GM03348 (cell line): ENCODE measurements at places on chromosomes 1 and 21.

DNA sequence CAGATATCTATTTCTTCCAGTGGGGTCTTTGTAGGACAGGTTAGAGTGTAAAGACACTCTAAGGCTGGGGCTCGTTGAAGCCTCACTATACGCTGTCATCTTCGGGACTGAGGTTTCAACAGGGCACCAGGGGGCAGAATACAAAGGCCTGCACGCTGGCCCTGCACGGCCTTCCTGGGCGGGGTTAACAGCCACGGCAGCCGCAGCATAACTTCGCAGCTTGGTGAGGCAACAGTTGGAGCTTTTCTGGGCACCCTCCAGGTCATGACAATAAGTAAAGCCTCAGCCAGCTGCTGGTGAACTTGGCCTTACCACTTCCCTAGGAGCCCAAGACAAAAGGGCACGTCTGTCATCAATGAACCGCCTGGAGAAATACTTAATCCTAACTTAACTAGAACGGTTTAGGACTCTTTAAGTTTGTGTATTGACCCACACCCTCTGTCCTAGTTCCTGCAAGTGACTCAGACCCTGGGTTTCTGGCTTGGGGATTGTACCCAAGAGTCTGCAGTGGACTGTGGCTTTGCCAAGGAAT lies 2.3 kb upstream of the RUNX1 start:
- DNase-seq: peak; percentile 56

GRCh38 chr1:42423681-42424080 lies 32.1 kb downstream of the ZMYND12 start:
- DNase-seq: no peak

DNA sequence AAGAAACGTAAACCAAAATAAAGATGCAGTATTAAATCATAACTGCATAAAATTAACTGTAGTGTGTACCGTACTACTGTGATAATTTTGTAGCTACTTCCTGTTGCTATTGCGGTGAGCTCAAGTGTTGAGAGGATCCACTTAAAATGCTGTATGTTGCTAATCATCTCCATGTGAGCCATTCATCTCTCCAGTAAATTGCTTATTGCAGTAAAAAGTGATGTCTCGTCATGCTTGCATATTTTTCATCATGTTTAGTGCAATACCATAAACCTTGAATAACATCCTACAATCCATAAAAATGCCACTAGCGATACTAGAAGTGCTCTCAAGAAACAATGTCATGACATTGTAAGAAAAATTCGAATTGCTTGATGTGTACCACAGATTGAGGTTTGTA lies 66.3 kb downstream of the RAVER2 start:
- no peak for DNase-seq

DNA sequence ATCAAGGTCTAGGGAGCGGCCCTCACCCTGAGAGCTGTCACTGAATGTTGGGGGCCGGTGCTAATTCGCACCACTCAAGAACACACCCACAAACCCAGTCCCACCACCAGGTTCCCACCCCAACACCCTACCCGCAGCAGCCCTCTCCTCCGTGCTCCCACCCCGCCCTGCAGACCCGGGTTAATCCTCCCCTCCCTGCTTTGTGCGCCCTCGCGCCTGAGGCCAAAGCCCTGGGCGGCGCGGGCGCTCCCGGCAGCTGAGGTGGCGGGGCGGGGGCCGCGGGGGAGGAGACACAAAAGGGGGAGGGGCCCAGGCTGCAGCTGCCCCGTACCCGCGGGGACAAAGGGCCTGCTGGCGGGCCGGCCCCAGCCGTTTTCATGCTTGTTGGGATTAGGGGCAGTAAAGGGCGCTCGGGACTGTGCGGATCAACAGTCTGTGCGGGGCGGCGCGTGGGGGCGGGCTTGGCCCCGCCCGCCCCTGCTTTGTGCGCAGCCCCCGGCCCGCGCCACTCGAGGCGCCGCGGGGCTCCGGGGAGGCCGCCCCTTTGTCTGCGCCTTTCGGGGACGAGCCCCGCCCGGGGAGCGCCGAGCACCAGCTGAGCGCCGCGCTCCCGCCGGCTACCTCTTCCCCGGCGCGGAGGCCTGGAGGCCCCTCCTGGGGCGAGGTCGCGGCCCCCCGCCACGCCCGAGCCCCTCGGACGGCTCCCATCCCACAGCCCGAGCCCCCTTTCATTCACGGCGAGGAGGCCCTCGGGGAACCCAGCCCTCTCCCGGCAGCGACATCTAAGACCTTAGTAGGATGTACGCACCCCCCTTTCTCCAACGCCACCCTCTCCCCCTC lies 10.9 kb downstream of the C1orf216 start:
- DNase-seq: peak; percentile 80

- no peak for DNase-seq
These were observed 610 bp downstream of the RBM8A start for GRCh38 chr1:145926686-145927062.

GRCh38 chr1:52002038-52002917 lies 11.8 kb upstream of the RAB3B start:
- DNase-seq: peak; percentile 90

DNA sequence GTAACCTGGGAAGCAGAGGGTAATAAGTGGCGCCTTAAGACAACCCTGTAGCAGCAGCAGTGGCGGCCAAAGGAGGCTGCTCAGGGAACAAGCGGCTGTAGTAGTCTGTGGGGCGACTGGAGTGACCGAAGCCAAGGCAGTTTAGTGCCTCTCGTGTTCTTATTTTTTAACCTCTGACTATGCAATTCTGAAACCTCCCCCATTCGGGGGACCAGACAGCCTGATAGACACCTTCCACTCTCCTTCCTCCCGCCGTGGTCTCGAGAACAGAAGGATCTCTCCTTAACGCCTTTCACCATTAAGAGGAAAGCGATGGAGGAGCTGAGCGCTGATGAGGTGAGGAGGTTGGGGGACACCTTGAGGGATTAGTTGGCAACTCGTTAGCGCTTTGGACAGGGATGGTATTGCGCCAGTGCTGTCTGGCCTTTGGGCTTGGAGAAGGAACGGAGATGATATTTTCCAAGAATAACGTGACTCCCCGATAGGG lies 644 bp downstream of the UBE4B start:
- peak; percentile 43 for DNase-seq

DNA sequence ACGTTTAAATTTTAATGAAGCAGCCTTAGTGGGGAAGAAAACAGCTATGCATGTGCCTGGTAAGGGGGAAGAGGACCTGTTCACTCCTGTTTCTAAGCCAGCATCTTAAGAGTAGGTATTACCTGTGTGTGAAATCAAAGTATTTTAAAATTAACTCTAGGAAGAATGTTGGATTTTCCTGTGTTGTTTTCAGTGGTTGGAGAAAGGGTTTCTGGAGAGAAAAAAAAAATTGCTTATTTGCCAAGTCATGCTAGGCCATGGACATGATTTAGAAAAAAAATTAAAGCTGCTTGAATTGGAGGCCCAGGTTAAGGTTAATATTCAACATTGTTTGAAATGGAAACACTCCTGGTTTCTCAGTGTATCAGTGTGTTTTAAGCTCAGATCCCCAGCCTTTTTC lies 42.9 kb upstream of the DNAJC6 start:
- no peak for DNase-seq

DNA sequence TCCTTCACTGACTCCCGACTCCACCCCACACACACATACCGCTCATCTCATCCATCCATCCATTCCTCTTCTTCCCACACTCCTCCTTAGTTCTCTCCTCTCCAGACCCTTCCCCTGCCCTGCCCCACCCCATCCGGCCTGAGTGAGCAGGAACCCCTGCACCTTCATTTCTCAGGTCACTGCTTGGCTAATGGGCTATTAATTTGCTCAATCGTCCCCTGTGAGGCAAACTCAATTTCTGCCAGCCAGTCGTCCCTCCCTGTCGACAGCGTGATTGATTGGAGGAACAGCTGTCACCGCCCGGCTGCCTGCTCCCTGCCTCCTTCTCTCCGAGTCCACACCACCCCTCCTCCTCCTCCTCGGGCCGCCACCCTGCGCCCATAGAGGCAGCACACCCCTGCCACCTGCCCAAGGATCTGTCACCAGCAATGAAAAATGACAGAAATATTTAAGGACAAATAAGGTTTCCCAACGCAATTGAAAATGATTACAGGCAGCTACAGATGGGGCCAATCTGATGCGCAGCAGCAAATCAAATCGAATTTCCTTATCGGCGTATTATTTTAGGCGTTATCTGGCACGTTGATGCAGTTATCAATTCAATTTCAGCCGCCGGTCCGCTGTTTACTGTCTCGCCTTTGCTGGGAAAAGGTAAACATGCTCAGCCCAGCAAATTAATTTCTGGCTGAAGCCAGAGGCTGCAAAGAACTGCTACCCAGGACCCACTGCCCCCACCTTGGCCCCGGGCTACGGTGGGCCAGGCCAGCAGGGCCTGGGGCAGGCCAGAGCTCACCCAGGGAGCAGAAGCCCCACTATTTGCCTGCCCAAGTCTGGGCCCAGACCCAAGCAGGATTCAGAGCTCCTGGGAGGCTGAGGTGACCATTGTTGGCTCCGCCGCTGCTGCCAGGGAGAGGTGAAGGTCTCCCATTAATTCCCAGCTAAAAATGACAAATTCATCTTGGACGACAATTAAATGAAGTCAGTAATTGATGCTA lies 71.3 kb downstream of the TMEM53 start:
- no peak for DNase-seq

DNA sequence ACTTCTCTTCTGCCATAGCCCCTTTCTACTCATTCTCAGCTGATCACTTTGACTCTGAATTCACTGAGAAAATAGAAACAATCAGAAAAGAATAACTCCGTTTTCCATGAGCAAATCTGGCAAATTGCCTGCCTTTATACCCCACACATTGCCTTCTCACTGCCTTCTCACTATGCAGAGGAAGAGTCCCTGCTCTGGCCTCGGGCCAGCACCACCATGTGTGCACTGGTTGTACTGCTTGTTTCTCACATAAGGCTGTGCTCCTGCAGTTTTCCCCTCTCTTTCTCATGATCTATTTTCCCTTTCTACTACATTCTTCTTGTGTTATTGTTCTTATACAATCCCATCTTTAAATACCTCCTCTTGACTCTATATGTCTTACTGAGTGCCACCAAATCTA lies 2.3 kb upstream of the HMGCS2 start:
- no peak for DNase-seq

- peak; percentile 85 for DNase-seq
These were observed 74.6 kb downstream of the USP24 start for GRCh38 chr1:55140546-55140983.

GRCh38 chr1:217989510-217989909 lies 295.6 kb upstream of the RRP15 start:
- no peak for DNase-seq

DNA sequence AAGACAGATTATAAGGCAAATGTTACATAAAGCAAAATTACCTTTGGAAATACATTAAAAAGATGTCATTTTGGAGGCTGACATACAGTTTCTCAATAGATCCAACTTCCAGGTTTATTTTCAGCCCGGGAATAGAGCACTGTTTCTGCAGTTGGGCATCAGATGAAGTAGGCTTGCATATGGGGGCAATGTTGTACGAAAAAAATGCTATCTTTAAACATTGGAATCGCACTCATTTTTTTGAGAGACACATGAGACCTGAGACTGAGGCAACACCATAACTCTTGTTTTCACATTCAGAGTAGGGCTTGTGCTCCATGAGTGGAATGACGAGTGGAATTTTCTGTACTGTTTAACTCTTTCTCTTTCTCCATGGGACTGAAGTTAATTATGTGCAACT lies 122.4 kb upstream of the ZRANB2 start:
- DNase-seq: no peak

DNA sequence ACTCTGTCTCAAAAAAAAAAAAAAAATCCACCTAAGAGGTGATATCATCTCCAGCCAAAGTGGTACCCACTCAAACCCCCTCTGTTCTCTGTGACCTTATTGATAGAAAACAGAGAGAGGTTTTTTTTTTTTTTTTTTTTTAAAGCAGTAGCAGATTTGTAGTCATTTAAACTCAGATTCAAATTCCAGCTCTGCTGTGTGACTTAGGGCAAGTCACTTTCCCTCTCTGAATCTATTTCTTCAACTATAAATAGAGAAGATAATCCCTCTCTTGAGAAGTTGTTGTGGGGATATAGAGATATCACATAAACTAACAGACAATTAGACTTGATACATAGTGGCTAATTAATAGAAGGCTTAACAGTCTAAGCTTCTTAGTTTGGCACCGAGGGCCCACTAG lies 48.4 kb downstream of the NKAIN1 start:
- no peak for DNase-seq

DNA sequence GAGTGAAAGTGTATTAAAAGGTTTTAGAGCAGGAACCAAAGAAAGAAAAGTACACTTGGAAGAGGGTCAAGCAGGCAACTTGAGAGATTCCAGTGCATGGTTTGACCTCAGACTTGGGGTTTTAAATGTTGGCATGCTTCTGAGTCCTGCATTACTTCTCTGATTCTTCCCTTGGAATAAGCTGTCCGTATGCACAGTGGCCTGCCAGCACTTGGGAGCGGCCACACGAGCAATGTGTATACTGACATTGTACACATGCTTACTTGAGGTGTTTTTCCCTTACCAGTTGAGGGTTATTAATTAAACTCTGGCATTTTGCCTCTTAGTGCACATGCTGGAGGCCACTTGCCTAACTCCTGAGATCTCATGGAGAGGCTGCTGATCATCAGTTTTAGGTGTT lies 786.6 kb upstream of the RGS18 start:
- DNase-seq: no peak

GRCh38 chr1:89347296-89347695 lies 16.6 kb upstream of the GBP6 start:
- no peak for DNase-seq

DNA sequence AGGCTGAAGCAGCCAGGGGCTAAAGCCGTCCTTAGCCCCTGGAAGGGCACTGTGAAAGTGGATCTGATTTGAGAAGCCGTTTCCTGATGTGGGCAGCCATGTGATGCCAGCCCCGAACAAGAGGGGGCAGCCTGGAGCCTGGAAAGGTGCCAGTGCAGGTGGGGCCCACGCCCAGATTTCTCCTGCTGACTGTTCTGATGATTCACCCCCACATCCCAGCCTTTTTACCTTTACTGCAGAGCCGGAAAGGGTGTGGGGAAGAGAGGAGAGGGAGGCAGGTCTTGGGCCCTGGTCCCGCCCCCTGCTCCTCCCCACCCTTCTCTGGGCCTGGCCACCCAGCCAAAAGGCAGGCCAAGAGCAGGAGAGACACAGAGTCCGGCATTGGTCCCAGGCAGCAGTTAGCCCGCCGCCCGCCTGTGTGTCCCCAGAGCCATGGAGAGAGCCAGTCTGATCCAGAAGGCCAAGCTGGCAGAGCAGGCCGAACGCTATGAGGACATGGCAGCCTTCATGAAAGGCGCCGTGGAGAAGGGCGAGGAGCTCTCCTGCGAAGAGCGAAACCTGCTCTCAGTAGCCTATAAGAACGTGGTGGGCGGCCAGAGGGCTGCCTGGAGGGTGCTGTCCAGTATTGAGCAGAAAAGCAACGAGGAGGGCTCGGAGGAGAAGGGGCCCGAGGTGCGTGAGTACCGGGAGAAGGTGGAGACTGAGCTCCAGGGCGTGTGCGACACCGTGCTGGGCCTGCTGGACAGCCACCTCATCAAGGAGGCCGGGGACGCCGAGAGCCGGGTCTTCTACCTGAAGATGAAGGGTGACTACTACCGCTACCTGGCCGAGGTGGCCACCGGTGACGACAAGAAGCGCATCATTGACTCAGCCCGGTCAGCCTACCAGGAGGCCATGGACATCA lies at the start of gene SFN:
Gene SFN, plus strand, starts transcription at position 369 of the 904 bp plus-strand sequence. Its CDS starts 64 bp downstream, at position 433.
- DNase-seq: no peak
